ENCODE measurements at places on chromosomes 6 and 20. TPM values are rescaled to one million over a fixed set of nuclear protein-coding genes. Genes with fewer than 3 reads are reported as not detected.

- peaks cover 78% of the 10 kb centered on the region for H3K4me1 ChIP-seq
- DNase-seq = no peak
- H3K27me3 ChIP-seq = no peaks in the 10 kb centered on the region
Observed at GRCh38 chr6:149342525-149342924, 25.0 kb downstream of the TAB2 start.

DNA sequence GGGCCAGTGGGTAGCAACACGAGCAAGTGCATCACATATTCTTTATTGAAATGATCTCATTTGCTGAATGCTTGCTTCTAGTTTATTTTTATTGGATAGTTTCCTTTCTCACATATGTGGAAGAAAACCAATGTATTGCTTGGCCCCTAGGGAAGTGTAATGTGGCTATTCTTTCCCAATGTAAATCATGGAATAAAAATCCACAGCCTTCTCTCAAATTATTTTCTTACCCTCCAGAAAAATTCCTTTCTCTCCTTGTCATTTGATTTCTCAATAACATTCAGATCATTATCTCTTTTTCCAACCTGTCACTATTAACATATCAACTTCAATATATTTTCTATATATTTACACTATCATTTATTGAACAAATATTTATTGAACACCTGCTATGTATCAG, 51.9 kb upstream of the PTPRK start:
- H3K27ac ChIP-seq = no peak overlapping the region
- H3K36me3 ChIP-seq = no peaks in the 10 kb centered on the region
- no peaks in the 10 kb centered on the region for H3K27me3 ChIP-seq
- no peak for DNase-seq
- no peaks in the 10 kb centered on the region for H3K4me1 ChIP-seq

GRCh38 chr6:34273242-34273805, 24.5 kb upstream of the SMIM29 start:
- peaks cover 8% of the 10 kb centered on the region for H3K4me1 ChIP-seq
- H3K4me3 ChIP-seq = no peak overlapping the region
- no peaks in the 10 kb centered on the region for H3K27me3 ChIP-seq

GRCh38 chr20:20562507-20562906, 149.9 kb downstream of the RALGAPA2 start:
- H3K27ac ChIP-seq = no peak overlapping the region
- H3K27me3 ChIP-seq = no peaks in the 10 kb centered on the region
- H3K4me3 ChIP-seq = no peak overlapping the region
- H3K4me1 ChIP-seq = peaks cover 18% of the 10 kb centered on the region

GRCh38 chr20:56929606-56930005, 300.5 kb downstream of the TFAP2C start:
- no peaks in the 10 kb centered on the region for H3K36me3 ChIP-seq
- H3K27me3 ChIP-seq = peaks cover 38% of the 10 kb centered on the region
- no peak for DNase-seq
- H3K4me1 ChIP-seq = peaks cover 14% of the 10 kb centered on the region

- H3K4me1 ChIP-seq = peaks cover 47% of the 10 kb centered on the region
- no peak overlapping the region for H3K4me3 ChIP-seq
- H3K27me3 ChIP-seq = no peaks in the 10 kb centered on the region
- no peak overlapping the region for H3K27ac ChIP-seq
- peaks cover 5% of the 10 kb centered on the region for H3K36me3 ChIP-seq
Observed at GRCh38 chr6:658244-658643, 1.3 kb upstream of the HUS1B start.

DNA sequence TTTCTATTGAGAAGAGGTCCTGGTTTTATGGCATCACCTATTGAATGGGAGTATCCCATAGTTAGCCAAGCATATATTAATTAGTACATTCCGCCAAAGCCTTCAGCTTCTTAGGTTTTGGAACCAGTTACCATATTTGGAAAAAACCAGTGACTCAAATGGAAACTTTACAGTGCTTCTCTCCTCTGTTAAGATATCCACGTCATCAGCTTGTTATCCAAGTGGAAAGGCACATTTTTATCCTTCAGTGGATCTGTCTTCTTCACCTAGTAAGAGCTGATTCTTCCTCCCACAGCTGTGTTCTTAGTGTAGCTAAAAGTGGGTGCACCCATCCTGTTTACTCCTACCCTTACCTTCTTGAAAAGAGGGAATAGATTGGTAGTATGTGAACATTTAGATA, 34.5 kb downstream of the TPD52L1 start:
- H3K27me3 ChIP-seq = no peaks in the 10 kb centered on the region
- peaks cover 16% of the 10 kb centered on the region for H3K4me1 ChIP-seq
- no peaks in the 10 kb centered on the region for H3K36me3 ChIP-seq
- H3K4me3 ChIP-seq = no peak overlapping the region
- no peak overlapping the region for H3K27ac ChIP-seq

DNA sequence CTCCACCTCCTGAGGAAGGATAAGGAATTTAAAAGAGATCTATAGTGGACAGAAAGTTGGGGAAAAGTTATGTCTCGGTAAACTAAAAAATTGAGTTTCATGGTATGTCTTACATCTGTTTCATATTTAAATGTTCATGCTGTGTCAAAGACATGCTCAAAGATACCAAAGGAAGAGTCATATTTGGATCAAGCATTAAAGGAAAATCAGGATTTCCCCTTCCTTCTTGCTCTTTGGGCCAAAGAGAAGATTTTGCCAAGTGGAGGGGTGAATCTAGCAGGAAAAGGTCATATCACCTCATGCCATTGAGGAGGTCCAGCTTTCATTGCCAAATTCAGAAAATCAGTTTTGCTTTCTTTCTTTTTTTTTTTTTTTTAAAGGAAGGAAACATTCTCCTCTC, 192.4 kb downstream of the OGFRL1 start:
- H3K27me3 ChIP-seq = no peaks in the 10 kb centered on the region
- no peak overlapping the region for H3K27ac ChIP-seq
- no peaks in the 10 kb centered on the region for H3K36me3 ChIP-seq
- DNase-seq = no peak
- no peak overlapping the region for H3K4me3 ChIP-seq

- DNase-seq = no peak
- no peaks in the 10 kb centered on the region for H3K27me3 ChIP-seq
- no peaks in the 10 kb centered on the region for H3K4me1 ChIP-seq
- H3K4me3 ChIP-seq = no peak overlapping the region
- no peaks in the 10 kb centered on the region for H3K36me3 ChIP-seq
- no peak overlapping the region for H3K27ac ChIP-seq
Observed at GRCh38 chr6:161477876-161478425, 204.1 kb upstream of the AGPAT4 start.

DNA sequence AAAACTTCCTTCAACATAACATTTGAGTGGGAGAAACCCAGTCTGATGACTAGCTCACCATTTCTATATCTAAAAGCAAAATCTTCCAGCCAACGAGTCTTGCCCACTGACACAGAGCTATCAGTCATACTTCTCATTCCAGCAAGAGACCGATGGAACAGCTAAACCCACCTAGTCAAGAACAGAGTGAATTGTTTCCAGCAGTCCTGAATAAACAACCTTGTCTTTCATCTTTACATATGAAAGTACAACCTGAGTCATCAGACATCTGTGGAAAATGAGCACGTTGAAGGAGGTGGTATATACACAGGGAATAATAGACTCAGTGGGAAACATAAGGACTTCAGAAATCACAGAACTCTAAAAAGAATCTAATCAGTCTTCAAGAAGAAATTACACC, 23.8 kb downstream of the NRSN1 start:
- no peak for DNase-seq
- no peak overlapping the region for H3K4me3 ChIP-seq
- H3K36me3 ChIP-seq = no peaks in the 10 kb centered on the region
- no peaks in the 10 kb centered on the region for H3K27me3 ChIP-seq
- no peaks in the 10 kb centered on the region for H3K4me1 ChIP-seq

GRCh38 chr6:107653183-107653580, 163.3 kb downstream of the SOBP start:
- no peak for DNase-seq
- no peaks in the 10 kb centered on the region for H3K4me1 ChIP-seq
- H3K27ac ChIP-seq = no peak overlapping the region
- no peaks in the 10 kb centered on the region for H3K36me3 ChIP-seq
- no peaks in the 10 kb centered on the region for H3K27me3 ChIP-seq

GRCh38 chr6:2667617-2668016, 83.1 kb downstream of the MYLK4 start:
- H3K4me3 ChIP-seq = no peak overlapping the region
- no peaks in the 10 kb centered on the region for H3K4me1 ChIP-seq
- no peak overlapping the region for H3K27ac ChIP-seq
- DNase-seq = no peak
- no peaks in the 10 kb centered on the region for H3K27me3 ChIP-seq

- H3K4me3 ChIP-seq = no peak overlapping the region
- H3K27me3 ChIP-seq = no peaks in the 10 kb centered on the region
- no peaks in the 10 kb centered on the region for H3K36me3 ChIP-seq
- H3K27ac ChIP-seq = no peak overlapping the region
Observed at GRCh38 chr6:105835373-105835772, 250.8 kb upstream of the PRDM1 start.

GRCh38 chr20:44384423-44385027, 29.0 kb downstream of the HNF4A start:
- H3K4me3 ChIP-seq = no peak overlapping the region
- H3K4me1 ChIP-seq = peaks cover 11% of the 10 kb centered on the region
- no peak overlapping the region for H3K27ac ChIP-seq
- H3K27me3 ChIP-seq = peaks cover 41% of the 10 kb centered on the region
- peak; percentile 87 for DNase-seq

DNA sequence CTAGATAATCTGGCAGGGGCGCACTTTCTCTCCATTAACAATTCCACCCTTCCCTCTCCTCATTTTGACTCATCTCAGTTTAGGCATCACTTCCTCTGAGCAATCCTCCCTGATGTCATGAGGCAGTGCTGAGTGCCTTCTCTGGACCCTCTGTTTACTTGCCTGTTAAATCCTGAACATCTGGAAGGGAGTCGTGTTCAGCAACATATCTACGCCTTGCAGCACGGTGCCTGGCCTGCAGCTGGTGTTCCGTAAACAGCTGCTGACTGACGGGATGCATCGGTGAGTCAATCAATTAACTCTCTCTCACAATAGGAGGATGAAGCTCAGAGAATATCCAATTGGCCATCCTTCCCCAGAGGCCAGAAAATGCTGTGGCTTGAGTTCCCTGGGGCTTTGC, 613.5 kb downstream of the PTPRT start:
- DNase-seq = peak; percentile 42
- H3K4me3 ChIP-seq = no peak overlapping the region
- no peaks in the 10 kb centered on the region for H3K27me3 ChIP-seq
- H3K4me1 ChIP-seq = no peaks in the 10 kb centered on the region

GRCh38 chr6:129500958-129501739, 208.8 kb downstream of the ARHGAP18 start:
- peaks cover 21% of the 10 kb centered on the region for H3K4me1 ChIP-seq
- H3K4me3 ChIP-seq = no peak overlapping the region
- H3K27me3 ChIP-seq = no peaks in the 10 kb centered on the region
- peaks cover 27% of the 10 kb centered on the region for H3K36me3 ChIP-seq
- H3K27ac ChIP-seq = no peak overlapping the region
- DNase-seq = peak; percentile 33

- no peak within 1 kb of the TSS for H3K4me3 ChIP-seq
- H3K27ac ChIP-seq = peak within 1 kb of the TSS; percentile 77
- DNase-seq = no peak
- no peaks in the 10 kb centered on the region for H3K36me3 ChIP-seq
- no peaks in the 10 kb centered on the region for H3K27me3 ChIP-seq
Observed at GRCh38 chr20:4721719-4722118, at the start of gene PRND. TSS of gene PRND (plus strand) at chr20:4721909. CDS start at chr20:4724552, 2,643 bp downstream.

DNA sequence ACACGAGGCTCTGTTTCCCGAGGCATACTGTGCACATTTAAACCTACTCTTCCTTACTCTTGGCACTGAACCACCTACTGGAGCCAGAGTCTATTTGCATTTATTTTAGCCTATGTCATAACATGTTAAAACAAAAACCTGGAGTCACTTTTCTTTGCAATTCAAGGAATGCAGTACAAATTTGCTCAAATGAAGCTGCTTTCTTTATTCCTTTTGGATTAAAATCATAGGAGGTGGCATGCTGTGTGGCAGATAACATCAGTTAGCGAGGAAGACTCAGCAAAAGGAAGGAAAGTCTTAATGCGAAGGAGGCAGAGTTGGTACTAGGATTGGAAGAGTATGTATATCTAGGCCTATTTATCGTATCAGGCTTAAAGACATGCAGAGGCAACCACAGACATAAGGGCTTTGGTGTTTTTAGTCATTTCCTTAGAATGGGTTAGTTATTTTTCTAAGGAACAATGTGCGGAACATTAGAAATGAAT, 92.9 kb downstream of the SAMD3 start:
- no peaks in the 10 kb centered on the region for H3K36me3 ChIP-seq
- H3K27ac ChIP-seq = no peak overlapping the region
- H3K4me1 ChIP-seq = no peaks in the 10 kb centered on the region
- no peaks in the 10 kb centered on the region for H3K27me3 ChIP-seq

DNA sequence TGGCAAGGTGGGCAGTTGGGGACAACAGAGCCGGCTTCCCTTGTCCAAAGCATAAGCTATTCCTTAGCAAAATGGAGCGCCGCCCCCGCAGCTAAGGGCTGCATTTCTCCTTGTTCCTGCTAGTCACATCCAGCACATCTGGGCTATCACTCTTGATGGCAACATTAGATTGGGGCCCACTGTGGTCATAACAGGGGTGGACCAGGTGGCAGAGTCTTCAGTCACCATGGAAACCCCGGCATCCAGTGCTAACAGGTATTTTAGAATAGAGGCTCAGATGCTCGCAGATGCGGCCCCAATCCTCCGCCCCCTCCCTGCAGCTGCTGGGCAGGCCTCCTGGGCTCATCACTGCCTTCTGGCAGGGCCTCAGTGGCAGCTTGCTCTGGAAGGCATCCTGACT, 168.2 kb upstream of the PROKR2 start:
- no peaks in the 10 kb centered on the region for H3K27me3 ChIP-seq
- no peaks in the 10 kb centered on the region for H3K4me1 ChIP-seq
- H3K36me3 ChIP-seq = no peaks in the 10 kb centered on the region
- H3K27ac ChIP-seq = no peak overlapping the region

- no peaks in the 10 kb centered on the region for H3K4me1 ChIP-seq
- H3K27ac ChIP-seq = no peak overlapping the region
- no peak overlapping the region for H3K4me3 ChIP-seq
Observed at GRCh38 chr6:53377793-53378192, 29.0 kb upstream of the ELOVL5 start.

DNA sequence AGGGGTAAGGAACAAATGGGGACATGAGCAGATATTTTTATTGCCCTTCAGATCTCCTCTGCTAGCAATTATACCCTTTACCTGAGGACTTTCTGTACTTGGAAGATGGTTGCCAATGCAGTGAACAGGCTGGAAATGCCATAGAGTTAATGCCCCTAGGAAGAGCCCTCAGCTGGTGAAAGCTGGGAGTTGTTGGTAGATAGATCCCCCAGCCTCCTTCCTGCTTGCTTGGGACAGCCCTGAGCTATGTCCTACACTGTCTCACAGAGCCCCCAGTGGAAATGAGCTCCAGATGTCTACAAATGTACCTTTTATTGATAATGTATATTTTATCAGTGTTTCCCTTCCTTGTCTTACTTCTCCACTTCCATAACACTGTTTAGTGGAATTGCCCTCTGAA, 87.6 kb upstream of the PAK5 start:
- H3K4me3 ChIP-seq = no peak overlapping the region
- no peaks in the 10 kb centered on the region for H3K4me1 ChIP-seq
- no peaks in the 10 kb centered on the region for H3K36me3 ChIP-seq
- no peaks in the 10 kb centered on the region for H3K27me3 ChIP-seq
- DNase-seq = no peak

The RIPOR3 gene
- 8.3 TPM for total RNA-seq

The BHLHE23 gene
- 0.55 TPM for total RNA-seq

The MOG gene
- total RNA-seq = not detected

The GCNT2 gene
- total RNA-seq = 22.0 TPM

The RUNX2 gene
- 10.5 TPM for total RNA-seq

The OR12D2 gene
- total RNA-seq = not detected

The TRAPPC3L gene
- not detected for total RNA-seq

The TOX2 gene
- total RNA-seq = not detected

The C6orf15 gene
- not detected for total RNA-seq

The SGK2 gene
- total RNA-seq = 21.7 TPM

The TPBG gene
- 9.8 TPM for total RNA-seq

The RAD21L1 gene
- total RNA-seq = not detected

Measured in stomach (tissue), 19 donors.